ENCODE measurements at places on chromosomes 7 and 10.

DNA sequence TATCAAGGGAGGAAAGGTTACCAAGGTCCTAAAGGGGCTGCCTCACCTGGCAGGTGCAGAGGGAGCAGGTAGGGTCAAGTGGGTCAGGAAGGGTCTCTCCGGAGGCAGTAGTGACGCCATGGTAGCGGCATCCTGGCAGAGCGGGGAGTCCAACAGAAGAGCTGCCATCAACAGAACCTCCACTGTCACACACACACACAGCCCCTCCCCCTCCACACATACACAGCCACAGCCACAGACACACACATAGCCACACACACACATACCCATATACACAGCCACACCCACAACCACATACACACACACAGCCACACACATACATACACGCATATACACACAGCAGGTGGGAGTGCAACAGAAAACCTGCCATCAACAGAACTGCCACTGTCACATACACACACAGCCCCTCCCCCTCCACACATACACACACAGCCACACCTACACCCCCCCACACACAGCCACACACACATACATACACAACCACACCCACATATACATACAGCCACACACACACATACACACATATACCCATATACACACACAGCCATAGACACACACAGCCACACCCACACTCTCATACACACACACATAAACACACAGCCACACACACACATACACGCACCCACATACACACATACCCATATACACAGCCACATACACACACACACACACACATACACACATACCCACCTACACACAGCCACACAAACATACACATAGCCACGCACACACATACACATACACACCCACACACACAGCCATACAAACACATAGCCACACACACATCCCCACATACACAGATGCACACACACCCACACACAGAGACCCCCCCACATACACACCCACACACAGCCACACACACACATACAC lies 23.1 kb downstream of the KCP start:
- no peak for DNase-seq

- no peak for DNase-seq
Measured at GRCh38 chr10:106399112-106399511, 765.4 kb downstream of the SORCS1 start.

DNA sequence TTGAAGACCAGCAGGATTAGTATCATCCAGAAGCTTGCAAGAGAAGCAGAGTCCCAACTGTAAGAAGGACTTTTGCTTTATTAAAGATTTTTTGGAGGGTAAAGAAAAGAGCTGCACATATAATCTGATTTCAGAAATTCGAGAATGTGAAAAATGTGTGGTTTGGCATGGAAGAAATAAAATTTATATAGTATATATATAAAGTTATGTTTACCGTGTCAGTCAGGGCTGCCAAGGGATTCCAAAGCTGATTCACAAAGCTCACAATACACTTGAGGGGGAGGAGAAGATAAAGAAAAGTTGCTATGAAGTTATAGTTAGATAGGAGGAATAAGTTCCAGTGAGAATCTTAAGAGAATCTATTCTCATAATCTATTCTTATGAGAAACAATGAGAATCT lies 231.8 kb upstream of the CACNA2D1 start:
- DNase-seq = peak; percentile 71

DNA sequence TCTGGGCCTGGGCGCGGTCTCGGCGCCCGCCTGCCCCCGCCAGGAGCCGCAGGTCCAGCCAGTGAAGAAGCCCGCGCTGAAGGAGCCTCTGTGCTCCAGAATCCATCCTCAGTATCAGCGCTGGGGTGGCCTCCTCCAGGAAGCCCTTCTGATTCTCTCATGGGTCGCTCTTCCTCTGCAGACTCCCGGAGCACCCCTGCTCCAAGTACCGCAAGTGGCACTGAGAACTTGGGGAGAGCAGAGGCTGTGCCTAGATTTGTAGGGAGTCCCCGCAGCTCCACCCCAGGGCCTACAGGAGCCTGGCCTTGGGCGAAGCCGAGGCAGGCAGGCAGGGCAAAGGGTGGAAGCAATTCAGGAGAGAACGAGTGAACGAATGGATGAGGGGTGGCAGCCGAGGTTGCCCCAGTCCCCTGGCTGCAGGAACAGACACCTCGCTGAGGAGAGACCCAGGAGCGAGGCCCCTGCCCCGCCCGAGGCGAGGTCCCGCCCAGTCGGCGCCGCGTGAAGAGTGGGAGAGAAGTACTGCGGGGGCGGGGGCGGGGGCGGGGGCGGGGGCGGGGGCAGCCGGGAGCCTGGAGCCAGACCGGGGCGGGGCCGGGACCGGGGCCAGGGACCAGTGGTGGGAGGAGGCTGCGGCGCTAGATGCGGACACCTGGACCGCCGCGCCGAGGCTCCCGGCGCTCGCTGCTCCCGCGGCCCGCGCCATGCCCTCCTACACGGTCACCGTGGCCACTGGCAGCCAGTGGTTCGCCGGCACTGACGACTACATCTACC lies at the start of gene ALOX5:
ALOX5 (plus strand) TSS at position 641 of the 774 bp plus-strand sequence; CDS start at position 705, 64 bp downstream.
- DNase-seq = no peak

DNA sequence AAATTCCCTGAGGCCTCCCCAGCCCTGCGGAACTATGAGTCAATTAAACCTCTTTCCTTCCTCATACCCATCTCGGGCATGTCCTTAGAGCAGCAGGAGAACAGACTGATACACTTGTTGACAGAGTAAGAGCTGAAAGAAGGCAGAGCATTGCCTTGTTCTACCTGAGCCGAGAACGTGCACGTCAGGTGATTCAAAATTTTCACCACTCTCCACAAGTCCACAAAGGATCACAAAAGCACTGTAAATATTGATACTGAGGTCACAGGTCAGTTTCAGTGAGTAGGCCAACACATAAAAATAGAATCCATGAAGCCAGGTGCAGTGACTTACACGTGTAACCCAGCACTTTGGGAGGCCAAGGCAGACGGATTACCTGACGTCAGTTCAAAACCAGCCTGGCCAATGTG lies 27.8 kb downstream of the DCLRE1C start:
- no peak for DNase-seq

- peak; percentile 55 for DNase-seq
Measured at GRCh38 chr7:102983602-102984001, 70.8 kb downstream of the LRRC17 start.

DNA sequence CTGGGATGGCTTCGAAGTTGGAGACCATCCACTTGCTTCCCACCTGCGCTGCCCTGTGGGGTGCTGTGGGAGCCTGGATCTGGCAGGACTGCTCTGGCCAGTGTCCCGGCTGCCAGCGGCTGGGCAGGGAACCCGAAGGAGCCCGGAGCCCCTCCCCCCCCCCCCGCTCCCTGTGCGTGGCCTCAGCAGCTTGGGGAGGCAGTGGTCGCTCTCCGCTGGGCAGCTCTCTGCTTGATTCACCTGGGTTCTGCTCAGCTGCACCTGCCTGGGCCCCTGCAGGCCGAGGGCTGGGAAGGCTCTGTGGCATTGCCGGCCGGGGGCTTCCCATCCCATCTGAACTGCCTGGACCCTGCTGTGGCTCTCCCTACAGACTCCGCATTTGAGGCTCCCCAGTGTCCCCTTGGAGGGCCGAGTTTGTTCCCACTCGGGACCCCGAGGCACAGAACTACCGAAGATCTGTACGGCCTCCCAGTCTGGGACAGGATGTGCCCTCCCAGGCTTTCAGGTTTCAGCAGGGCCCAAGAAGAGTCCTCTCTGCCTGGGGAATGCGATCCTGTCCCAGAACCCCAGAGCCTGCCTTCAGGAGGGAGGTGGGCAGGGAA lies 525.1 kb downstream of the TCERG1L start:
- no peak for DNase-seq

DNA sequence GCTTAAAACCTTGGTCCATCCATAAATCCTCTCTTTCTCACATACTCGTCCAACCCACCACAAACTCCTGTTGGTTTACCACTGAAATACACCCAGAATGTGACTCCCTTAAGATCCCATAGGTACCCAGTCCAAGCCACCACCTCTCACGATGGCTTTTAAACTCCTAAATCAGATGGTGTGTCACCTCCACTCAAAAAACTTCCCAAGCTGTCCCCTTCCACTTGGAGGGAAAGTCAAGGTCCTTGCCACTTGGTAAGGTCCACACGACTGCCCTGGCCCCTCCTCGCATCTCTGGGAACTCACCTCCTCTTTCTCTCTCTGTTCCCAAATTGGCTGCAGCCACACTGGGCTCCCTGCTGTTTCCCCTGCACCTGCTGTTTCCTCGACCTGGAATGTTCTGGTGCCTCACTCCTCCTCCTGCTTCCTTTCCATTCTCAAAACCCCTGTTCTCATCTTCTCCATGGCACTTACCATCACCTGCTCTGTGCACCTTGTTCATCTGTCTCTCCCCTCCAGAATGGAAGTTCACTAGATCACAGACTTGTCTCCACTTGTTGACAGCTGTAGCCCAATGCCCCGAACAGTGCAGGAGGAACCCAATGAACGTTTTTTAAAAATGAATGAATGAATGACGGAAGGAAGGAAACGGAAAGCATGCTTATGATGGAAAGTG lies 23.0 kb downstream of the ZFAND2A start:
- no peak for DNase-seq

DNA sequence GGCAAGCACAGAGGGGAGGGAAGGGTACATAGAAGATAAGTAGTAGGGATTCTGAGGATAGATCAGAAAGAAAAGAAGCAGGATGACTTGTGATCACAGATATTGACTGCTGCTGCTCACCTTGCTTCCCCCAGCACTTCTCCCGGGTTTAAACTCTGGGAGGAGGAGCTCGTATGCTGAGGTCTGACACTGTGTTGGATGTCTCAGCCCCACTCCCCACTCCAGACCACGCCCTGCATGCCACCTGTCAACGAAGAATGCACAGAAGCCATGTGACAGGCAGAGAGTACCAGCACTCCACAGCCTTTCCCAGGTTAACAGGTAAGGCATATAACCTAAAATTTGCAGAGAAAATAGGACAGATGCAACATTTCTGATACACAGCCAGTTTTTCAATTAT lies 388.9 kb downstream of the TNS3 start:
- no peak for DNase-seq

- no peak for DNase-seq
Measured at GRCh38 chr7:129851174-129851573, 101.6 kb downstream of the UBE2H start.

GRCh38 chr10:28841625-28842024 lies 164.3 kb downstream of the BAMBI start:
- peak; percentile 79 for DNase-seq

GRCh38 chr10:106908225-106908624 lies 256.3 kb downstream of the SORCS1 start:
- DNase-seq = no peak

GRCh38 chr10:132245056-132245455 lies 58.3 kb downstream of the DPYSL4 start:
- no peak for DNase-seq

- DNase-seq = no peak
Measured at GRCh38 chr10:47176903-47177868, 122.8 kb upstream of the GDF10 start.

DNA sequence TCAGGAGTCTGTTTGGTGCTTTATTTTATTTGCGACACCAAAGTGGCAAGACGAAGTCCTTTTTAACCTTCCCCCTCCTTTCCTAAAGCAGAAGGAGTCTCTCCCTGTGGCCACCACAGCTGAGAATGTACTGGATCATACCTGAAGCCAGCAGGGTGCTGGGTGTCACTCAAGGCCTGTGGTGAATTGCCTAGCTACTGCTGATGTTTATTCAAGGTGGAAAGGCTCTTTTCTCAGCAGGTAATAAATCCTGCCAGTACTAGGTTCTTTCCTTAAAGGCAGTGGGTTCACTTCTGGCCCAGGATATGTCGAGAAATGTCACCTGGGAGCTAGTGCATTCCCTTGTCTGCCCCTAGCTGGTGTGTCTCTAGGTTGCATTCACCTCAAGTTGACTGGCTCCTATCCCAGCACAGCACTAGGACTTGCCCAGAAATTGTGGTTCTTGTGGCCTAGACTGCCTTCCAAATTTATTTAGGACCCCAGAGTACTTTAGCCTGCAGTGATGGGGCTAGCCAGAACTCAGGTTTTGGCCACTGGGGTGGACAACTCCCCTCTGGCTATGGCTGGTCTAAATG lies 60.8 kb upstream of the FAM3C start:
- DNase-seq = no peak

DNA sequence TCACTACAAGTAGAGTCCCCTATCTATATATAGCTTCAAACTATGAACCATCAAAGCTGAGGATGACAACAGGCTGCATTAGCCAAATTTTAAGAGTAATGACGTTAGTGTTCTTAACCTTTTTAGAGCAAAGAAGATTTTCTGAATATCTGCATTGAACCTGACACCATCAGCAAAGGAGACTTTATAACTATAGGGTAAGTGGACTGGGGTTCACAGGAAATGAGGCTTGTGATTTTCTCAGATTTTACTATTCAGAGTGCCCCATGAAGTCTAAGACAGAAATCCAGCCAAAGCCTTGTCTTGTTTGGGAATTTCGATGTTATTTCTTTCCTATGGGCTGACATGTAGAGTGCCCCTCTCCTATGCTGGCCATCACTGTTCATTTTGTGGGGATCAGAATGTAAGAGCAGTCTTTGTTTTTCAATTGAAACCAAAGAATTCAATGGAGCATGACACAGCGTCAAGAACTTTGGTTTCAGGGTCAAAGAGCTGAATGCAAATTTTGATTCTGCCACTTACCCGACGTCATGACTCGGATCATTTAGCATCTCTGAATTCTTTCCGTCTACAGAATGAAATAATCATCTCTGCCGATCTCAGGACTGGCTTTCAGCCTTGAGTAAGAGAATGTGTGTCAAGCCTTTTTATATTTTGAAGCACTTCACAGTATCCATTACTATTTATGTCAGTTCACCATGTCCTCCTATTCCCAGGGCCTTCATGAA lies 52.7 kb downstream of the DENND11 start:
- peak; percentile 36 for DNase-seq

- peak; percentile 58 for DNase-seq
Measured at GRCh38 chr7:10934292-10934691, 39.4 kb upstream of the PHF14 start.

DNA sequence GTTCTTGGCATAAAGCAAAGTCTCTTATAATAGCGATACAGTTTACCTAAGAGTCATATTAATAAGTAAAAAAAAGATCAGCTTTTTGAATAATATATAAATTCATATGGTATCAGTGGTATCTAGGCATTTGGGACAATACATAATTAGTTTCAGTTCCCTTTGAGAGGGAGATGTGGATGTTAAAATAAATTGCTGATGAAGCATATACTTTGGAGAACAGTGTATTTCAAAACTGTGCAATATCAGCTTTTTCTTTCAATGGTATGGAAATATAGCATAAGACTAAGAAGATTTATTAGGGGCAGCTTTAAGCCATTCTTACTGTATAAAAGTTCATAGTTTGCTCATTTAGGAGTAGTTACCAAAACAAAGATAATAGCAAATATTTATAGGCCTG lies 35.5 kb downstream of the MDFIC start:
- DNase-seq = no peak
